ENCODE measurements at places on chromosomes 1 and 21.

- no peak for DNase-seq
Observed at GRCh38 chr1:236880209-236880608, 85.1 kb downstream of the MTR start.

- DNase-seq, result no peak
Observed at GRCh38 chr21:42373196-42373907, 7.0 kb upstream of the TFF1 start.

DNA sequence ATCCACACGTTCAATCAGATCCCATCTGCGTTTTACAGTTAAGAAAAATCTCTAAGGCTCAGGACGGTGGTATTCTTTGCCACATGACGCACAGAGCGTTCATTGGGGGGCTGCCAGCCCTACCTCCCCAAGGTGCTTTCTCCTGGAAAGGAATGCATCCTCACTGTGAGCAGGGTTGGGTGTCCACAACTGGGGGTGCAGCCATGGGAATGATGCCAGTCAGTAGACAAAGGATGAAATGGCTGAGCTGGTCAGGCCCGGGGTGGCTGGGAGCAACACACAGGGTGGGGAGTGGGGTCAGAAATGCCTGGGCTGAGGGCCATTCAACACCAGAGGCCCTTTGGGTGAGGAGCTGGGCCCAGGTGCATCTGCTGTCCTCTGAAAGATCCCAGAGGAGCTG is 25.9 kb downstream of the OPTC start:
- DNase-seq, result no peak

DNA sequence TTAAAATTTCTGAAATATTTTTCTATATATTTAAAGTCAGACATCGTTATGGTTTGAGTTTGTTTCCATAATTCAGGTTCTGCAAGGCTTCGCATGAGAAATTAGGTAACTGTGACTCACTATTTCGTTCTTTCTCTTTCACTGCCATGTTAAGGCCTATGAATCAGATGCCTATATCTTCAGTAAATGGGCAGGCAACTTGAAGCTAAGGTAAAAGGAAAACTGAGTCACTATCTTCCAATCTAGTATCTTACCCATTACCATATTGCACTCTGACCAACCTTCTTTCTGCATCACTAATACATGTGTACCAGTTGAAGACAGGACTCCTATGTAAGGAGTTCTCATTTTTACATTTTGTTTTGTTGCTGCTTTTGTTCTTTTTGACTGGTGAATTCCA is 37.8 kb downstream of the PYHIN1 start:
- DNase-seq, result no peak

- no peak for DNase-seq
Observed at GRCh38 chr1:41662765-41663437, 178.4 kb upstream of the EDN2 start.

DNA sequence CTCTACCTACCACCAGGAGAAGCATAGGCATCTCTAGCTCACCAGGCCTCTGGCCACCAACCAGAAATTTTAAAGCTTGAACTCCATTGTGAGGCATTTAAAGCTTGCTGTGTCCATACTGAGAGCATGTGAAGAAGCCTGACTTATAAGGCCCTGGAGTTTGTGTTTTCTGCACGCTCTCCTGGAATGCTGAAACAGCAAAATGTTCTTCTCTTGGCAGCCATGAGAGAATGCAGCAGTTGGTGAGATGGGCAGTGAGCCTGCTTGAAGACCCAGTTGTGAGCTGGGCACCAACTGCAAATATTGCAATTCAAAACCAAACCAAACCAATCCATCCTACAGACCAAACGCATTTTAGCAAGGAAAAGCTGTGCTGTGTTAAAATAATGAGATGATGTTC is 170.0 kb upstream of the IVNS1ABP start:
- DNase-seq, result no peak

DNA sequence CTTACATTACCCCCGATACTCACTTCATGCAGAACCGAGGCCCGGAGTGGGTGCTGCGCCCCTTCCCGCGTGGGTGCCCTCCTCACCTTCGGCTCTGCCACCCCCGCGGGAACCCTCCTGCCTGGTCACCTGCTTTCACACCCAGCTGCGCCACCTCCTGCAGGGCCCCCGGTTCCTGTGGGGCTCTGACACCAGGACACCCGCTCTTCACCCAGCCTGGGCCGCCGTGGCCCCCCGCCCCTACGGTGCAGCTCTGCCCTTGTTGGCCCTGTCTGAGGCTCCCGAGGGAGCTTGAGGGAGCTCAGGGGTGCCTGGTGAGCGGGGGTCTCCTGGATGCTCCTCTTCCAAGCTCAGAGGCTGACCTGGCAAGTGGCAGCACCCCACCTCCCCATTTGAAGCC is 19.0 kb downstream of the RRP1 start:
- no peak for DNase-seq

GRCh38 chr1:116945421-116945820 is 35.7 kb downstream of the PTGFRN start:
- no peak for DNase-seq

- DNase-seq, result no peak
Observed at GRCh38 chr21:38753114-38753513, 52.6 kb upstream of the ETS2 start.

DNA sequence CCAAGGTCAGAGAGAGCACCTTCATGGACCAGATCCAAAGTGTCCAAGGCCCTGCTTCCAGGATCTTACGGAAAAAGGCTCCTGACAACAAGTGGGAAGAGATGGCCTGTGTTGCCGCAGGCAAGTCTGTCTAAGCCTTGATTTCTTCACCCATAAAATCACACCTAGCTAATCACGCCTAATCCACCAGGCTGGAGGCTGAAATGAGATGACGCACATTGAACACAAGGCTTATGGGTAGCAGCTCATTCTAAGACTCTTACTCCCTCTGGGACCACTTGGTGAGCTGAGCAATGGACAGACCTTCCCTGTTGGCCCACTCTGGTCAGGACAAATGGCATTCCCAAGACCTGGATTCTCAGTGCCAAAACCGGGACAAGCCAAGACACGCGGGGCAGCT is 38.2 kb downstream of the GRIK3 start:
- no peak for DNase-seq

GRCh38 chr1:46931151-46931550 is 10.1 kb downstream of the CYP4A11 start:
- no peak for DNase-seq

- DNase-seq, result no peak
Observed at GRCh38 chr1:193417403-193417802, 231.0 kb upstream of the B3GALT2 start.

Data from NCI-H2107 (cell line).